ENCODE measurements at places on chromosomes 2 and 18.

DNA sequence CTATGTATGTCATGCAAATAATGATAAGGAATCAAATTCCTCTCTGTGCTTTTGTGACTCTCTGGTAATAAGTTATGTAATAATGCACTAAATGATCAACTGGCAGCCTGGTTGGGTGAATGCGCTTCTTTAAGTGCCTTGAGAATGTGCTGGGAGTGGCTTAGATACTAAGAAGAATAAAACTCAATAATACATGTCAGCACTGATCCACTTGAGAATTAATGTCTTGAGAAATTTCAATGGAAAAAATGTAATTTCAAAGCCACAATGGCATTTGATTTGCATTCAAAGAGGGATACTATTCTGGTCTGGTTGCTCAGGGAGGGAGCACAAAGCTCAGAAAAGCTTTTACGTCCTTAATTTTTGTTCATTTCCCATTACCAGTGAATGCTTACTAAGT, 137.7 kb upstream of the MMADHC start:
- no peaks in the 10 kb centered on the region for H3K4me1 ChIP-seq
- DNase-seq, result no peak
- H3K27ac ChIP-seq, result no peak overlapping the region
- H3K4me3 ChIP-seq, result no peak overlapping the region

DNA sequence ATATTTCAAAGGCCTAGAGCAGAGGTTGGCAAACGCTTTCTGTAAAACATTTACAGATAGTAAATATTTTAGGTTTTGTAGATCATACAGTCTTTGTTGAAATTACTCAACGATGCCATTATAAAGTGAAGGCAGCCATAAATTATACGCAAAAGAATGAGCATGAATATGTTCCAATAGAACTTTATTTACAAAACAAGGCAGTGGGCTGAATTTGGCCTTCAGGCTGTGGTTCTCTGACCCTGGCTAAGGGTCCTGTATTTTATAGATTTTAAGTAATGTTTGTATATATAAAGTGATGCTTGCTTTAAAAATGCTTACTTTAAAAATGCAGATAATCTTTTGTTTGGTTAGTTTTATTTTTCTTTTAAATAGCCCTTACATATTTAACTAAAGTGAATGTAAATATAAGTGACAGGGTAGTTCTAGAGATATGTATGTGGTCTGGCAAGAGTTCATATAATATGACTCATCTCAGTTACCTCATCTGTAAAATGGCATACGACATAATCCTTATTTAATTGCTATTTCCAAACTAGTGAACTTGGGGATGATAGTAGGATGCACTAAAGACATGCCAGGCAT, 51.7 kb upstream of the ATP5MC3 start:
- no peak overlapping the region for H3K4me3 ChIP-seq
- H3K27me3 ChIP-seq, result peaks cover 20% of the 10 kb centered on the region
- H3K4me1 ChIP-seq, result peaks cover 9% of the 10 kb centered on the region
- DNase-seq, result no peak

- H3K36me3 ChIP-seq, result peaks cover 8% of the 10 kb centered on the region
- DNase-seq, result peak; percentile 70
- H3K27me3 ChIP-seq, result peaks cover 50% of the 10 kb centered on the region
Observed at GRCh38 chr2:19349911-19350677, 8.3 kb downstream of the OSR1 start.

DNA sequence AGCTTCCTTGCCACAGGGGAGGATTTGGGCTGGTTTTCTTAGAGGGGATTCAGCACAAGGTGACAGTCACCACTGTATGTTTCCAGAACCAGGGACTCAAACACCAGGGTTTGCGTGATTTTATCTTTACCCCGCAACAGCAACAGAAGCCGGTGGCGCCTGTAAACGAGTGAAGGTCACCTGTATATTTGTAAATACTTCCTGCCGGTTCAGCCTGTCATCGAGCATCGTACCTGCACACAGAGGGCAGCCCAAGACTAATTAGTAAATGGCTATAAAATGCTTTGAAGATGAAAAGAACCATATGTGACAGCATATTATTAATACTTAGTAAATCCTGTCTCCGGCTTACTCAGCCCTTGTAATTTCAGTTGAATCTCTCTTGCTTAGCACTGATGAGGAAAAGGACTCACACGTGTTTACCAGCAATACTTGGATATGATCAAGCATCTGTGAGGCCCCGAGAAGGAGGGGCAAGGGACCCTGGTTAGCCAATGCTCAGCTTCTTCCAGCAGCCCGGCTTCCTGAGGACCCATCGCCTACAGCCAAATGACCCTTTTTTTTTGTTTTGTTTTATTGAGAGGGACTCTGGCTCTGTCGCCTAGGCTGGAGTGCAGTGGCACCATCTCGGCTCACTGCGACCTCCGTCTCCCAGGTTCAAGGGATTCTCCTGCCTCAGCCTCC, 51.3 kb upstream of the FOSL2 start:
- H3K36me3 ChIP-seq, result no peaks in the 10 kb centered on the region
- H3K4me1 ChIP-seq, result no peaks in the 10 kb centered on the region
- no peak overlapping the region for H3K4me3 ChIP-seq
- DNase-seq, result no peak
- no peak overlapping the region for H3K27ac ChIP-seq

- no peaks in the 10 kb centered on the region for H3K36me3 ChIP-seq
- H3K27ac ChIP-seq, result no peak overlapping the region
- DNase-seq, result no peak
- no peaks in the 10 kb centered on the region for H3K27me3 ChIP-seq
Observed at GRCh38 chr2:78817430-78817829, 208.1 kb upstream of the REG3G start.

- H3K4me1 ChIP-seq, result no peaks in the 10 kb centered on the region
- H3K27me3 ChIP-seq, result no peaks in the 10 kb centered on the region
- H3K36me3 ChIP-seq, result peaks cover 48% of the 10 kb centered on the region
- DNase-seq, result no peak
- H3K4me3 ChIP-seq, result no peak overlapping the region
Observed at GRCh38 chr2:238031751-238032150, 29.1 kb upstream of the SCLY start.

Measured in activated CD8-positive, alpha-beta T cell treated with anti-CD3 and anti-CD28 coated beads for 36 hours (primary cell).